NCI-H1930 (cell line): ENCODE measurements at places on chromosomes 4 and X.

- DNase-seq: no peak
Measured at GRCh38 chr4:152620218-152620617, 59.6 kb downstream of the TMEM154 start.

DNA sequence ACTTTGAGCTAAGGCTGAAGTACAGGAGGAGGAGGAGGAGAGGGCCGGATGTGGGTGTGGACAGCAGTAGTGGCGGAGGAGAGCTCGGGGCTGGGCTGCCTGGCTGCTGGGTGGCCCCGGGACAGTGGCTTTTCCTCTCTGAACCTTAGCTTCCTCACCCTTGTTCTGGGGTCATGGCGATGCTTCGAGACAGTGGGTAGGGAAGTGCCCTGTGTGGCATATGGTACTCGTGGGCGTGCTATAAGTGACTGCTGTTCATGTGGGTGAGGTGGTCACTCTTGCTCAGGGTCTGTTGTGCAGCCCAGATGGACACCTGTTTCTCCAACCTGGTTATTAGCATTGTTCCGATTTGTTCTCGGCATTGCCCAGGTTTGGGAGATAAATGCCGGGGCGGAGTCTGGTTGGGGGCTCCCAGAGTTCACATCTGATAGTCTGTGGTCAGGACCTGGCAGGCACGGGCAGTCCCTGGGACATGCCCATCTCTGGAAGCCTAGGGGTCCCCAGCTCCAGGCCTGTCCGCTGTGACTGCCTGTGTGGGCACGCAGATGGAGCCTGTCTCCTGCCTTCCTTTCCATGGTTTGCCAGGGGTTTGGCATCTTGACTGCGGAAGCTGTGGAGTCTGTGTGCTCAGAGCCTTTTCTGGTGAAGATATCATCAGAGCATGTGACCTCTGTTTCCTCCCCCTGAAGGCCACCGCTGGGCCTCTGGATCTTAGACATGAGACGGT, 4.9 kb upstream of the CPZ start:
- DNase-seq: no peak

- no peak for DNase-seq
Measured at GRCh38 chrX:18643243-18643642, 28.7 kb downstream of the RS1 start.

GRCh38 chrX:136747003-136747986, 33.4 kb downstream of the ARHGEF6 start:
- no peak for DNase-seq

DNA sequence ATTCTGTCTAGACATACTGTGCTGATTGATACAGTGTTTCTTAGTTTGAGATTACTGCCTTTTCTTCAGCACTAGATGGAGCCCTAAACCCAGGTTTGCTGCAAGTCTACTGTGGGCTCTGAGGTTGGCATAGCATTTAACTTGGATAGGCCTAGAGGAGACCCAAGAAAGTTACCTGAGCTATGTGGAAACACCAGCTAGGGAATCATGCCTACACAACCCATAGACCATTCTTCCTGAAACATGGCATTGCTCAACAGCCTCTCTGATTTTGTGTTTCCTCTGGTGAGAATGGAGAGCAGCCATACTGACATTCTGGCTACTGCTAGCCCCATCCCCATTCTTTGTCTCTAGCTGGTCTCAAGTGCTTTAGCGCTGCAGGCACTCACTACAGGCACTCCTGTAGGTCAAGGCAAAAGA, 287.7 kb upstream of the PCDH18 start:
- no peak for DNase-seq

GRCh38 chrX:15751155-15751819, 13.2 kb downstream of the CA5B start:
- no peak for DNase-seq

GRCh38 chr4:7194251-7195140, 2.2 kb downstream of the SORCS2 start:
- no peak for DNase-seq

GRCh38 chr4:110012917-110013316, 100.2 kb downstream of the EGF start:
- no peak for DNase-seq

GRCh38 chr4:20662851-20663250, 37.4 kb upstream of the PACRGL start:
- DNase-seq: no peak

DNA sequence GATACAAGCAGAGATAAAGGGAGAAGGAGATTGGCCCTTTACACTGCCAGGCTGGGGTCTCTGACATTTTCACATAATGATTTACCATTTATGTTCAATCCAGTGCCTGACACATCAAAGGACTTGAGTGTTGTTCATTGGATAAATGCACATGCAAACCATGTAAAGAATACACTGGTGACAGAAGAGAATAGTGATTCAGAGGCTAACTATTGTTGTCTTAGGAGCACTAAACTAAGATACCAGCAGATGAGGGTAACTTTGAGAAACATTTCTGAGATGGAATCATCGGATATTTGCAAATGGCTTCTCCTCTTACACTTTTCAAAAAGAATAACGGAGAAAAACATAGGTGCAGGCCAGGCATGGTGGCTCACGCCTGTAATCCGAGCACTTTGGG, 67.3 kb upstream of the HHIP start:
- DNase-seq: no peak

DNA sequence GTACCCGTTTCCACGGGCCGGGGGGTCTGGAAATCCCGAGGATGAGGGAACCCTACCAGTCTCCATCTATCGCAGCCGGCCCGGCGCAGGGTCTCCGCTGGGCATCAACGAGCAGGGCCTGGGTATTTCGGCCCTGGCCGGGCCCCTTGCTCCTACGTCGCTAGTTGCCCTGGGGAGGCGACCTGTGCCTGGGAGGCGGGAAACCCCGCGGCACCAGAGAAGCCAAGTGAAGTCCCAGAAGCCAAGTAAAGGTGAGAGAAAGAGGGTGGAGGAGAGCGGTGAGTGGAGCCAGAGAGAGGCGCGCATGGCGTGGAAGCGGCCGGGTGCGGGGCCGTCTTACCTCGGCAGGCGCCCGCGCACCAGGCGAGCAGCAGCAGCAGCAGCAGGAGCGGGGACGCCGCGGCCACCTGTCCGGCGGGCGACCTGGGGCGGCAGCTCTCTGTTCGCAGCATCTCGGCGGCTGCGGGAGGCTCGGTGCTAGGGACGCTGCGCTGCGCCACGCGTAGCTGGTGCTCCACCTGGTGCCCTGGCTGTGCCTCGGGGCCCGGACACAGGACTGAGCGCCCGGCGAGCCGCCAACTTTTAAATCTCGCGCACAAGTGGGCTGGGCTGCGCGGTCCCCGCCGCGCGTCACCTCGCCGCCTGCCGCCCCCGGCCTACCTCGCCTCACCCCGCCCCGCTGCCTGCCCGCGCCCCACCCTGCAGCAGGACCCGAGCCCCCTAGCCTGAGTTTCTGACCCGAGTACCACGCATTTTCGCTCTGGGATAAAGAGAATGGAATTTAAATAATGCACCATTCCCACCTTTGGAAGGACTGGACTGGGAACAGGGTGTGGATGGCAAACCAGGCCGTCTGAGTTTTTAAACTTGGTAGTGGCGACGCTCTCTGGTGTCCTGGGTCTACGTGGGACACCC, at the start of gene NMU:
TSS of gene NMU (minus strand) at position 558 of the 915 bp plus-strand sequence. CDS start at position 452, 106 bp downstream.
- peak; percentile 36 for DNase-seq

DNA sequence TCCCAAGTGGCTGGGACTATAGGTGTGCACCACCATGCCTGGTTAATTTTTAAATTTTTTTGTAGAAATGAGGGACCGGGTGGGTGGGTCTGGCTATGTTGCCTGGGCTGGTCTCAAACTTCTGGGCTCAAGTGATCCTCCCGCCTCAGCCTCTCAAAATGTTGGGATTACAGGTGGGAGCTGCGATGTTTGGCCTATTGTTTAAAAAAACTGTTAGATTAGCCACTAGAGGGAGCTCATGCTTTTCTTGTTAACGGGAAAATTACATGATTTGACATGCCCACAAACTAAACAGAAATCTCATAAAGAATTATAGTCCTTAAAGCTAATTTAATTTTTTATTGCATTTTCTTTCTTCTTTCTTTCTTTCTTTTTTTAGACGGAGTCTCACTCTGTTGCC, 5.0 kb upstream of the SDAD1 start:
- DNase-seq: peak; percentile 62

DNA sequence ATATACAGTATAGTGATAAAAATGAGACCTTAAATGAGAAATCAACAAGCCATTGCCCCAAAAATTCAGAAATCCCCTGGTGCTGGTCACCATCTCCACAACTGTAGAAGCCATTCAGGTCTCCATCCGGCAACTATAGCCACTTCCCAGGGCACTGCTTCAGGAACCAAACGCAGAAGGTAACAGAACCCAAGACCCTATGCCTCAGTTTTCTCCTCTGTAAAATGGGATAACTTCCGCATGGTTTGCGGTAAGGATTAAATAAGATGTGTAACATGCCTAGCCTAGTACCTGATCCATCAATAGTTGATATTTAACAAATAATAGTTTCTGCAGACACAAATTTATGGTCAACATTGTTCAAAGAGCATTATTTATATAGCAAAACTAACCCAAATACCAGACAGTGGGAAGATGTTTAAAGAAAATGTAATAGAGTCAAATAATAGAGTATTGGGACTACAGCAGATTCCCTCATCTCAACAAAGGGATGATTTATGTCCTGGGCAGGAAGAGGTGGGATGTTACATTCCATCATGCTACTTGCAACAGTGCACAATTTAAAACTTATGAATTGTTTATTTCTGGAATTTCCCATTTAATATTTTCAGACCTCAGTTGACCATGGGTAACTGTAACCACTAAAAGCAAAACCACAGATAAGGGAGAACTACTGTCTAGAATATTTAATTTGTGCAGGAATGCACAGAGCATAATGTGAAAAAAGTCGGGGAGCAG, 30.0 kb downstream of the IRF2 start:
- DNase-seq: no peak

DNA sequence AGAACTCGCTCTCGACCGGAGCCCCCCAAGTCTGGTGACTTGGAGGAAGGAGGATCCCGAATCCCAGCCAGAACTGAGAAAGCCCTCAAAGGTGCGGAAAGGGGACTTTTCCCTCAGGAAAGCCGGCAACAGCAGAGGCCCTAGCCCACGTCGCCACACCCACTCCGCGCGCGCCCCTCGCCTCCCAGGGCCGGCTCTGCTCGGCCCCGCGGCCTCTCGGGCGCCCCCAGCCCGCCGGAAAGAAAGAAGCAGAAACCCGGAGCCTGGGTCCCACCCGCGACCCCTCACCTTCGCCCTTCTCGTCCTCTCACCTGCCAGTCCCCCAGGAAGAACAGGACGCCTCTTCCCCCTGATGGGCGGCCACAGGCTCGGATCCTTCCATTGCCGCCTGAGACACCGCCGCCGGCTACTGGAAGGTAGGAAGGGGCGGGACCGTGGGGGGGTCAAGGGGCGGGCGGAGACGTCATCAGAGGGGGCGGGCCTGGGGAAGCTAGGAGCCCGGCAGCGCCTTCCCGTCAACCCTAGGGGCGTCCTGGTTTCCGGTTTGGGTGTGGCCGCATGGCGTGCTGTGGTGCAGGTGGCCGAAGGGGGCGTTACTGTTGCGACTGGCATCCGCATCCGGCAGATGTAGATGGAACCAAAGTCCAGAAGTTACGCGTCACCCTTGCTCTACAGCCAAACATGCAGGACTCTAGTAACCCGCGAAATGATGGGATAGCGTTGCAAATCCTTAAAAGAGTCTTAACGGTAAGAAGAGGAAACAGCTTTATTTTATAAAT, at the start of gene UBA6:
TSS of gene UBA6 (minus strand) at position 418 of the 779 bp plus-strand sequence. CDS start at position 382, 36 bp downstream.
- peak; percentile 92 for DNase-seq

DNA sequence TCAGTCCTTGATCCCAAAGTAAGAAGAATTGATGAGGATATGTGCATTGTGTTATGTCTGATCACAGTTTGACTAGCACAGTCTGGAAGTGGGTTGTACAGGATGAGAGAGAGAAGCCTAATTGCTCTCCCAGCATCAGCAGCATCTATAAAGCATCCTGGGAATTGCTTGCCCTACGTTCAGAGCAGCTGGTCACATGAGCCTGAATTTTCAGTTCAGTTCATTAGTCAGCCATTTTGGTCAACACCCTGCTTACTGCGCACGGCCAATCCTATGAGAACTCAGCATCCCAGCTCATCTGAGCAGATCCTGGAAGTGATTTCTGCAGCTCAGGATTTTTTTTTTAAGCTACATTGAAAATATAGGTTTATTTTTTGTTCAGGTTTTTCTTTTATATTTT, at the start of gene RUFY3:
TSS of gene RUFY3 (plus strand) at position 218 of the 400 bp plus-strand sequence. CDS start 610 bp downstream, outside the sequence.
- DNase-seq: peak; percentile 75

- no peak for DNase-seq
Measured at GRCh38 chrX:103240155-103240554, 14.8 kb downstream of the TCEAL8 start.

GRCh38 chr4:22356987-22357596, 158.8 kb downstream of the ADGRA3 start:
- peak; percentile 26 for DNase-seq

- DNase-seq: no peak
Measured at GRCh38 chr4:54954656-54955388, 170.6 kb downstream of the KDR start.

DNA sequence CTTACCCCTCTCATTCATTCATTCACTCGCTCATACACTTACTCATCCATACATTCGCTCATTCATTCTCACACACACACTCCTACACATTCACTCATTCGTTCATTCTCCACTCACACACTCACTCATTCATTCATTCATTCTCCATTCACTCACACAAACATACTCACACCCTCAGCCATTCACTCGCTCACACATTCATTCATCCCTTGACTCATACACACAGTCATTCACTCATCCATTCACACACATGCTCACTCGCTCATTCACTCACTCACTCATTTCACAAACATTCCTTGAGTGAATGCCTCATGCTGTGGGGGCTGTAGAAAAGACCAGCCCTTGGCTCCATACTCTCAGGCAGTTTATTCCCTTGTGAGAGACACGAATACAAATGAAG, 151.1 kb upstream of the MAMLD1 start:
- DNase-seq: no peak

- DNase-seq: no peak
Measured at GRCh38 chrX:2714551-2714950, 23.5 kb downstream of the CD99 start.

DNA sequence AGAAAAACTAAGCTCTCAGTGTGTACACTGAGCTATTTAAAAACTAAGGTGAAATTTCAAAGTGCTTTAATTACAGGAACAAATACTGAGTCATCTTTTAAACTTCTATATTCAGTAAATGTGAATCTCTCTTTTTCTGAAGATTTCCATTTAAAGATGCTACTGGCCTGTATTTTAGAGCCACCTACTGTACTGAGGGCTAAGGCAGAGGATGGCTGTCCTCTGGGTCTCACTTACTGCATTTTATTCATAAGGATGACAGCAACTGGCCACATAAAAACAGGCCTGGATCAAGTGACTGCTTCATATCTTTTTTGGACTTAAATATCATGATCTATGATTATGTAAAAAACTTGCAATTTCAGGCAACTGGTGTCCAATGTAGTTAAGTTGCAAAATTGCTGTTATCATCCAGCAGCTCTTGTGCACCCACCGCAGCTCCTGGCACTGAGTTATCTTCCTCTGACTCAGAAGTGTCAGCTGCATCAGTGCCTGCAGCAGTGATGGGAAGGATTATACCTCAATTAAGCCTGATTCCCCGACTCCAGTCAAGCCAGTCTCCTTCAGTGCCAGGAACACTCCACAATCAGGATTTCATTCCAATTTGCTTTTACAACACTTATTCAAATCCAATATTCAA, 1073.7 kb downstream of the PDHA2 start:
- no peak for DNase-seq

GRCh38 chrX:129523079-129523911, at the start of gene SMARCA1:
TSS of gene SMARCA1 (minus strand) at chrX:129523490. CDS start at chrX:129523370, 120 bp downstream.
- peak; percentile 34 for DNase-seq
